Colonic mucosa (tissue), 4 donors: ENCODE measurements at places on chromosomes 13 and 19. TPM values are rescaled to one million over a fixed set of nuclear protein-coding genes. Genes with fewer than 3 reads are reported as not detected.

PEX11G gene
- total RNA-seq, result 5.7 TPM

SIGLEC11 gene
- total RNA-seq, result 0.32 TPM

MEIOSIN gene
- not detected for total RNA-seq

- no peaks in the 10 kb centered on the region for H3K36me3 ChIP-seq
- no peak overlapping the region for H3K4me3 ChIP-seq
- H3K4me1 ChIP-seq, result no peaks in the 10 kb centered on the region
- H3K27me3 ChIP-seq, result no peaks in the 10 kb centered on the region
- no peak overlapping the region for H3K27ac ChIP-seq
- no peak for DNase-seq
Measured at GRCh38 chr13:30401347-30401746, 20.9 kb upstream of the UBE2L5 start.

- no peaks in the 10 kb centered on the region for H3K27me3 ChIP-seq
- no peaks in the 10 kb centered on the region for H3K4me1 ChIP-seq
- H3K4me3 ChIP-seq, result no peak overlapping the region
- no peaks in the 10 kb centered on the region for H3K36me3 ChIP-seq
- H3K27ac ChIP-seq, result no peak overlapping the region
Measured at GRCh38 chr19:31668921-31669320, 319.7 kb upstream of the TSHZ3 start.

- DNase-seq, result peak; percentile 35
- H3K4me3 ChIP-seq, result no peak overlapping the region
- no peak overlapping the region for H3K27ac ChIP-seq
Measured at GRCh38 chr13:23898101-23898500, 799 bp upstream of the C1QTNF9B start.

GRCh38 chr19:6481541-6482342 lies at the start of gene DENND1C:
Gene DENND1C, minus strand, starts transcription at chr19:6481787. Its CDS starts 92 bp downstream, at chr19:6481695.
- no peak for DNase-seq
- peak within 1 kb of the TSS; percentile 24 for H3K27ac ChIP-seq
- H3K4me3 ChIP-seq, result peak within 1 kb of the TSS; percentile 27
- H3K27me3 ChIP-seq, result no peaks in the 10 kb centered on the region
- H3K4me1 ChIP-seq, result no peaks in the 10 kb centered on the region

DNA sequence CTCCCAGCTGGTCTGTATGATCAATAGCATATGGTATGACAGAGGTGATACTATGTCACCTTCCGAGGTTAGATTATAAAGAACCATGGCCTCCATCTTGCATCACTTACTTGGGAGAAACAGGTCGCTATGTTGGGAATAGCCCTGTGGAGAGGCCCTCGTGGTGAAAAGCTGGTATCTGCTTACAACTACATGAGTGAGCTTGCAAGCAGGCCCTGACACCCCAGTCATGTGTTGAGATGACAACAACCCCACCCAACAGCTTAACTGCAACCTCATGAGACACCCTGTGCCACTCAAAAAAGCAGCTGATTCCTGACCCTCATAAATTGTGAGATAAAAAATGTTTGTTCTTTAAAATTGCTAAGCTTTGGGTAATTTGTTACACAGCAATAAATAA lies 18.8 kb downstream of the MTRF1 start:
- no peaks in the 10 kb centered on the region for H3K4me1 ChIP-seq
- no peak overlapping the region for H3K4me3 ChIP-seq
- no peaks in the 10 kb centered on the region for H3K27me3 ChIP-seq
- no peaks in the 10 kb centered on the region for H3K36me3 ChIP-seq
- no peak overlapping the region for H3K27ac ChIP-seq

DNA sequence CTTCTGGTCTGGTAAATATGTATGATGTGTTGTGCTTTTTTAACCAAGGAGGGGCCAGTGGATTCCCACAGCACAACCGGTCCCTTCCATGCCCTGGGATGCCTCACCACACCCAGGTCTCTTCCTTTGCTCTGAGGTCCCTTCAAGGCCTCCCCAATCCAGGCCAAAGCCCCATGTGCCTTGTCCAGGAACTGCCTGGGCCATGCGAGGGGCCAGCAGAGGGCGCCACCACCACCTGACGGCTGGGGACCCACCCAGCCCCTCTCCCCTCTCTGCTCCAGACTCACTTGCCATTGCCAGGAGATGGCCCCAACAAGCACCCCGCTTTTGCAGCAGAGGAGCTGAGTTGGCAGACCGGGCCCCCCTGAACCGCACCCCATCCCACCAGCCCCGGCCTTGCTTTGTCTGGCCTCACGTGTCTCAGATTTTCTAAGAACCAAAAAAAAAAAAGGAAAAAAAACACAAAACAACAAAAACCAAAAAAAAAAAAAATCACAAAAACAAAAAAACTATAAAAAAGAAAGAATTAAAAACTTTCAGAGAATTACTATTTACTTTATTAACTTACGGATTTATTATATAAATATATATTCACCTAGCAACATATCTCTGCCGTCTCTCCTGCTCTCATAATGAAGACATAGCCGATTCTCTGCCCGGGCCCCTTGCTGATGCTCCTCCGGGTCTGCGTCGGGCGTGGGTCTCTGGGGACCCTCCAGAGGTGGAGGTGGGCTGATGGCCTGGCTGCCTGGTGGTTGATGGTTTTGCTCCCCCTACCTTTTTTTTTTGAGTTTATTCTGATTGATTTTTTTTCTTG lies 14.4 kb downstream of the CAPN12 start:
- no peaks in the 10 kb centered on the region for H3K27me3 ChIP-seq
- no peak overlapping the region for H3K4me3 ChIP-seq
- no peak overlapping the region for H3K27ac ChIP-seq
- peaks cover 27% of the 10 kb centered on the region for H3K36me3 ChIP-seq
- peak; percentile 77 for DNase-seq

DNA sequence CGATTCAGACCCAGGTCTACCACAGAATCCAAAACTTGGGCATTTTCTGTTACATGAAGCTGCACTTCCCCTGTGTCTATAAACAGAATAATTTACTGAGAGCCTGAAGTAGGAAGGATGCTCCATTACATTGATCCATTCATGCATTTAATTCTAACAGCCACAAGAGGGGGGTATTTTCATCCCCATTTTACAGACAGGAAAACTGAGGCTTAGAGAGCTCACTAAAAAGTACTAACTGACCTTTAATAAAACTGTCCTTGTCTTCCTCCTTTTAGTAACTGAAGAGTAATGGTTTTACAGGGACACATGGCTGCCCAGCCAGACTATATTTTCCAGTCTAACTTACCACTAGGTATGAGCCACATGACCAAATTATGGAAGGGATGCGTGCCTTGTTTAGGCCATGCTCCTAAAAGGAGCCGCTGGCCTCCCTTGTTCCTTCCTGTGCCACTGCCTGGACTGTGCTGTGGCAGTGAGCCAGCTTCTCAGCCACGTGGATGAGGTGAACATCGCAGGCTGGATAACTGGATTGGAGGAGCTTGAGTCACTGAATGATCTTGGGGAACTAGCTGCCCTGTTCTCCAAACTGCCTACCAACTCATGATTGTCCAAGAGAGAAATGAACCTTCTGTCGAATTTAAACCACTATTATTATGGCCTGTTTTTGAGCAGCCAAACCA lies 108.3 kb downstream of the DOCK9 start:
- no peak overlapping the region for H3K4me3 ChIP-seq
- H3K27me3 ChIP-seq, result no peaks in the 10 kb centered on the region
- H3K27ac ChIP-seq, result no peak overlapping the region
- no peaks in the 10 kb centered on the region for H3K36me3 ChIP-seq
- H3K4me1 ChIP-seq, result no peaks in the 10 kb centered on the region

DNA sequence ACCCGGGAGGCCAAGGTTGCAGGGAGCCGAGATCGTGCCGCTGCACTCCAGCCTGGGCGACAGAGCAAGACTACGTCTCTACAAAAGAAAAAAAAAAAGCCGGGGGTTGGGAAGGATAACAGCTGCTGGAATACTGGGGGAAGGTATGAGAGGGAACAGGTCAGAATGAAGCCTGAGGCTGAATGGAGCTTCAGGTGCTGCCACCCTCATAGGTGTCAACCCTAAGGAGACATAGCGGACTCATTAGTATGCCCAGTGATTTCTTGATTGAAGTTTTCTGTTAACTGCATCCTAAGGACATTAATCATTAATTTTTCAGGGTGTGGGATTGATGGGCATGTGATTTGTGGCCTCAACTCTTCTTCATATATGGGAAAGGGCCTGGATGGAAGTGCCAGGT lies 6.0 kb downstream of the SMARCA4 start:
- H3K27me3 ChIP-seq, result no peaks in the 10 kb centered on the region
- H3K27ac ChIP-seq, result no peak overlapping the region
- no peak overlapping the region for H3K4me3 ChIP-seq
- no peaks in the 10 kb centered on the region for H3K36me3 ChIP-seq

- H3K27ac ChIP-seq, result no peak overlapping the region
- H3K4me1 ChIP-seq, result no peaks in the 10 kb centered on the region
- H3K4me3 ChIP-seq, result no peak overlapping the region
- H3K36me3 ChIP-seq, result peaks cover 8% of the 10 kb centered on the region
- H3K27me3 ChIP-seq, result no peaks in the 10 kb centered on the region
Measured at GRCh38 chr19:1826557-1827521, 14.8 kb upstream of the ATP8B3 start.

DNA sequence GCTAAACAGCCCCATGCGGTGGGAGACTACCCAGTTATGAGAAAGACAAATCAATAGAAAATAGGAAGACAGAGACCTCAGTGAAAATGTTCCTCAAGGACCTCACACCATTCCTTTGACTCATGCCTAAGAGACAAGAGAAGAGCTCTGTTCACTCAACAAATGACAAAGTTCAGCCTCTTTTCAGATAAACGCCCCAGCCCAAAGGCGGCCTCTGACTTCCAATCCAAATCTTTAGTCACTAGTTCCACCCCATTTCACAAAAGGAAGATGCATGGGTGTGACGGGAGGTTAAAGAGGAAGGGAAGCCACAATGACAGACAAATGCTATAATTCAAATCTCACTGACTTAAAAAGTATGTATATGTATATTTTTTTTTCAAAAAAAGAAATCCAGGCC lies 8.1 kb downstream of the CARS2 start:
- no peak for DNase-seq
- H3K36me3 ChIP-seq, result no peaks in the 10 kb centered on the region
- H3K4me3 ChIP-seq, result no peak overlapping the region
- no peak overlapping the region for H3K27ac ChIP-seq
- no peaks in the 10 kb centered on the region for H3K27me3 ChIP-seq

- H3K27me3 ChIP-seq, result no peaks in the 10 kb centered on the region
- H3K27ac ChIP-seq, result no peak overlapping the region
- H3K4me3 ChIP-seq, result no peak overlapping the region
- H3K4me1 ChIP-seq, result no peaks in the 10 kb centered on the region
- DNase-seq, result no peak
Measured at GRCh38 chr13:45728759-45729158, 26.6 kb downstream of the CBY2 start.

- H3K4me3 ChIP-seq, result peak within 1 kb of the TSS; percentile 72
- H3K36me3 ChIP-seq, result no peaks in the 10 kb centered on the region
- peak within 1 kb of the TSS; percentile 71 for H3K27ac ChIP-seq
- H3K4me1 ChIP-seq, result peaks cover 4% of the 10 kb centered on the region
- DNase-seq, result peak; percentile 95
Measured at GRCh38 chr19:21141787-21142464, at the start of gene ZNF431. Gene ZNF431, plus strand, starts transcription at chr19:21142040. Its CDS starts 144 bp downstream, at chr19:21142184.

DNA sequence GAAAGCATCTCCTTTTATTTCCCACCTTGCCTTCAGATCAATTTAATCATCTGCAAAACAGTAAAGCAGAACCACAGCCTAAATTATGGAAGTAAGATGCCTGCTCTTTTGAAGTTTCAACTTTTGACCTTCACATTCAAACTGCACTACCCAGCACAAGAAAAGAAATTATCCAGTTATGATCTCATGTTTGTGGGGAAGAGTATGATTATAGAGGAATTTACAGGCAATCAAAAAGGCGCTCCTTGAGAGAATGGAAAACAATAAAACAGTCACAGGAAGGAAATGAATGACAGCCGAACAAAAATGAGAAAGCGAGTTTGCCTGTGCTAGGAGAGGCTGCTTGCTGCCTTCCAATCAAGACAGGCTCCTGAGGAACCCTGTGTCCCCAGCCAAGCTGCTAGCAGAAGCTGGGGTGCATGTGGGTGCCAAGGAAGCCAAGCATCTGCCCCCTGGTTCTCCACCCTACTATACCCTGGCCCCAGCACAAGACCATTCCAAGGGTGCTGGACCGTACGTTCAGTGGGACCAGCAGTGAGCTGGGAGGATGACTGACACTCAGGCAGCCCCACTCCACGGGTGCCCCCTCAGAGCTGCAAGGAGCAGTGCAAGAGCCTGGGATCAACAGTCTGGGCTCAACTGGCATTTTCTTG lies 47.8 kb downstream of the PEPD start:
- no peaks in the 10 kb centered on the region for H3K4me1 ChIP-seq
- no peak for DNase-seq
- H3K4me3 ChIP-seq, result no peak overlapping the region
- no peak overlapping the region for H3K27ac ChIP-seq
- H3K36me3 ChIP-seq, result no peaks in the 10 kb centered on the region

DNA sequence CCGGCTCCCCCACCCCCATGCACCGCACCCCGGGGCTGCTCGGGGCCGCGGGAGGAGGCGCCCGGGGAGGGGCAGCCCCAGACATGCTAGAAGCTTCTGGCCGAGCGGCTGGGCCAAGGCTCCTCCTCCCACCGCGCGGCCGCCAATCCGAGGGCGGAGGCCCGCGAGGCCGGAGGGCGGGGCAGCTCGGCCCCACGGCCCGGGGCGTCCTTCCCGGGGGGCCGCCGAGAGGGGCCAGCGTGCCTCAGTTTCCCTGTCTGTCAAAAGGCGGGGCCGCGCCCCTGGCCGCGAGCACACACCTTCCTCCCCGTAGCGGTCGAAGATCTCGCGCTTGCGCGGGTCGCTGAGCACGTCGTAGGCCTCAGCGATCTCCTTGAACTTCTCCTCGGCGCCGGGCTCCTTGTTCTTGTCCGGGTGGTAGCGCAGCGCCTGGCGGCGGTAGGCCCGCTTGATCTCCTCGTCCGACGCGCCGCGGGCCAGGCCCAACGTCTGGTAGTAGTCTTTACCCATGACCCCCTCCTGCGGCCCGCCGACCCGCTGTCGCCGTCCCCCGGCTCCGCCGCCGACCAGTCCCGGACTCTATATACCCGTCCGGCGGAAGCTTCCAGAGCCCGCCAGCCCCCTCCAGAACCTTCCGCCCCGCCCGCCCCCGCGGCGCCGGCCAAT lies at the start of gene DNAJB1:
Gene DNAJB1, minus strand, starts transcription at position 558 of the 666 bp plus-strand sequence. Its CDS starts 48 bp downstream, at position 510.
- no peaks in the 10 kb centered on the region for H3K27me3 ChIP-seq
- H3K27ac ChIP-seq, result peak within 1 kb of the TSS; percentile 97
- H3K4me3 ChIP-seq, result peak within 1 kb of the TSS; percentile 68
- peaks cover 16% of the 10 kb centered on the region for H3K4me1 ChIP-seq

GRCh38 chr19:39970425-39970674 lies 615 bp upstream of the PSMC4 start:
- no peak for DNase-seq
- H3K4me3 ChIP-seq, result peak overlapping the region; percentile 60
- H3K36me3 ChIP-seq, result peaks cover 7% of the 10 kb centered on the region
- no peaks in the 10 kb centered on the region for H3K27me3 ChIP-seq
